T-helper 17 cell (primary cell): ENCODE measurements at places on chromosomes 13 and 19. TPM values are rescaled to one million over a fixed set of nuclear protein-coding genes. Genes with fewer than 3 reads are reported as not detected.

The ZNF580 gene
- total RNA-seq, result 40.3 TPM

The SPACA4 gene
- not detected for total RNA-seq

The IL4I1 gene
- total RNA-seq, result 107 TPM

The ARHGAP35 gene
- total RNA-seq, result 33.6 TPM

The SPPL2B gene
- total RNA-seq, result 86.1 TPM

The ZIC2 gene
- total RNA-seq, result not detected

The IGSF23 gene
- not detected for total RNA-seq

The NUMBL gene
- total RNA-seq, result 7.5 TPM

The TNNI3 gene
- total RNA-seq, result not detected

DNA sequence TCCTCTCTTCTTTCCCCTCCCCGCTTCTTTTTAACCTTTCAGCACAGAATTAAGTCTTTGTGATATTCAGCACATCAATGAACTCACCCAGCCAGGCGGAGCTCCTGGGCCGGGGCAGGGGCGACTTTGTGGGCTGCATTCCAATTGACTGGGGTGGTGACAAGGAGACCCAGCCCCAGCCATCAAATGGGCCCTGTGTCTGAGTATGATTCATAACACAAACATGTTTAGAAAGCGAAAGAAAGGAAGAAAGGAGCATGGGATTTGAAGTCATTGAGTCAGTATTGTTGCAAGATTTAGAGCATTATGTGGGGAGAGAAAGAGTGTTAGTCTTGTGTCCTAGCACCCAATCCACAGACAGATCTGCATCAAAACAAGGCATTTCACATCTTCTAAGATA is 185.3 kb downstream of the LHFPL6 start:
- no peaks in the 10 kb centered on the region for H3K36me3 ChIP-seq
- peaks cover 65% of the 10 kb centered on the region for H3K27me3 ChIP-seq
- H3K27ac ChIP-seq, result no peak overlapping the region
- no peaks in the 10 kb centered on the region for H3K4me1 ChIP-seq

DNA sequence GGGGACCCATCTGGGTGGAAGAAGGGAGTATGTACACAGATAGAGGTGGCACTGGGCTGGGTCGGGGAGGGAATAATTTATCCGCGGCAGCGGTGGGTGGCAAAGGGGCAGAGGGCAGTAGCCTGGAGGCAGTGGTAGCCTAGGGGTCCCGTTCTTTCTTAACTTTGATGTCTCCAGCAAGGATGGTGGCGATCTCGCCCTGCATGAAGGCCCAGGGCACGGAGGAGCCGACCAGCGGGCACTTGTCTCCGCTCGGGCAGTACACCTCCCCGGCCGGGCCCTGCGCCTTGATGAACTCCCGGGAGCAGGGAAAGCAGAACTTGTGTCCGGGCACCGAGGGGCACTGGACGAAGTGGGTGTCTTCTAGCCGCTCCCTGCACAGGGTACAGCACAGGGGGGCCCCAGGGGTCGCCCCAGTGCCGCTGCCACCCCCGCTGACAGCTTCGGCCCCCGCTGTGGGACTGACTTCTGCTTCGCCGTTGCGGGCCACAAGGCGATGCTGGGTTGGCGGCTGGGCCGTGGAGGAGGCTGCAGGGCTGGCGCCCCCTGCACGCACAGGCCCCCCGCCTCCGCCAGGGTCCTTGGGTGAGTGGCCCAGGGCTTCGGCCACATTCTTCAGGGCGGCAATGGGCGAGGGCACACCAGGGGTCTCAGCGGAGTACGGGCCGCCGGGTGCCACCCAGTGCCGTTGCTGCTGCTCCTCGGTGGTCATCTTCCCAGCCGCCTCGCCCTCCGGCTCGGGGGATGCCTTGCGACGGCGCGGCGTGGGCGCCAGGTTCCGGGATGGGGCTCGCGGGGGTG is 1.9 kb downstream of the IRF2BP1 start:
- H3K27me3 ChIP-seq, result peaks cover under 1% of the 10 kb centered on the region
- peaks cover 23% of the 10 kb centered on the region for H3K4me1 ChIP-seq
- H3K27ac ChIP-seq, result peak overlapping the region; percentile 89
- H3K36me3 ChIP-seq, result peaks cover 3% of the 10 kb centered on the region
- DNase-seq, result no peak

DNA sequence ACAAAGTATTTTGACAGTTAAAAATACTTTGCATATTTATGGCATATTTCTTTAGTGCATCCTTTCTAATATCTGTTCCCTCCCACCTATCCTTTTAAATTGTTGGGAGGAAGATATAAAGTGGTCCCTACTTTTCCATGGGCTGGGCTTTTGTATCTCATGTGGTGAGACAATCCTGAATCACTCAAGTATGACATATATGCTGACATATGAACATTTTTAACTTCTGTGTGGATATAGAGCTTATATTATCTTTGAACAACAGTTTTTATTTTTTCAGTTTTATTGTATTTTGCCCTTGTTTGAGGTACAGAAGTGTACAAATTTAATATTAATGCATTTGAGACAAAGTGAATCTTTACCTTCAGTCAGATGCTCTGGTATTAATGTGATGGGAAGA is 3.4 kb downstream of the ZMYM2 start:
- H3K36me3 ChIP-seq, result peaks cover 4% of the 10 kb centered on the region
- no peaks in the 10 kb centered on the region for H3K27me3 ChIP-seq
- H3K4me3 ChIP-seq, result peak overlapping the region; percentile 9

DNA sequence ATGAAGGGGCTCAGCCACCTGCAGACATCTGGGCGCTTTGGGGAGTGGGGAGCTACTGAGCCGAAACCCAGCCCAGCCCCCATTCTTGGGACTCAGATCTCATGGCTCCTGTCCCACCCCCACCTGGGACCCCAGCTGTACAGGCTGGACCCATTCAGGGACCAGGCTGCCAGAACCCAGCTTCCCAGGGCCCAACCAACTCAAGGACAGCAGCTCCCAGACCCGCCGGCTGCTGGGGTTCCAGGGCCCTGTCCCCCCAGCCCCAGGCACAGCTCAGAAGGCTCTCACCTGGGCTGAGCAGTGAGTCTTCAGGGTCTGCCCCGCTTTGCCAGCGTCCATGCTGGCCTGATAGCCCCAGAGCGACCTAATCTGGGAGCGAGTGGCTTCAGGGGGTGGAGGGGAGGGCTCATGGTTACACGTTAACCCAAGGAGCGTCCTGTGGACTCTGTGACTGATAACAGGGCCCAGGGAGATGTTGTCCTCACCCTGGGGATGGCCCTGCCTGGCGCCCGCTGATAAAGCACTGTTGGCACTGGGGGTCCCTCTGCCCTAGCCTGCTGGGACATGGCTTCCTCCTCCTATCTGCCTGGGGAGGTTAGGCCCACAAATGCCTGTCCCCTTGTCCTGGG is at the start of gene TMEM86B:
TMEM86B (minus strand) TSS at position 361 of the 629 bp plus-strand sequence; CDS start at position 339, 22 bp downstream.
- peaks cover 7% of the 10 kb centered on the region for H3K36me3 ChIP-seq
- H3K27me3 ChIP-seq, result no peaks in the 10 kb centered on the region
- peaks cover 12% of the 10 kb centered on the region for H3K4me1 ChIP-seq
- DNase-seq, result no peak

DNA sequence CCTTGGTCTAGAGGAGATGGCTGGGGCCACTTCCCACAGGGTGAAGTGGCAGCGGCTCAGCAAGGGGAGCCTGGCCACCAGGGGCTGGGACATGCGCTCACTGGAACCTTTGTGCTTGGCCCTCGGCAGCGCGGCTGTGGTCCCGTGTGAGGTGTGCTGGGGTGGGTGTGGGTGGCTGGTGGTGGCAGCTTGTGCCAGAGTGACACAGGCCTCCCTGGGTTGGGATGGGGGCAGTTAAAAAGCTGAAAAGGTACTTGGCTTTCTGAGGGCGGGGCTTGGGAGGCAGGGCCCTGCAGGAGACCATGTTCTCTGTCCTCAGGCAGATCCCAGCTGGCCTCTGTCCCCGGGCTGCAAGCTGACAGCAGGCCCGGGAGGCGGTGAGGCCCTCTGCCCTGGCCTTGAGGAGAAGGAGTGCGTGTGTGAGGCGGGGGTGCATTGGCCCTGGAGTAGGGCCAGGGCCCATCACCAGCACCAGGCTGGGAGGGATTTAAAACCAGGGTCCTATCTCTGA is 17.3 kb downstream of the MPND start:
- H3K4me1 ChIP-seq, result peaks cover 2% of the 10 kb centered on the region
- peaks cover 2% of the 10 kb centered on the region for H3K36me3 ChIP-seq
- H3K4me3 ChIP-seq, result no peak overlapping the region
- H3K27ac ChIP-seq, result peak overlapping the region; percentile 63

DNA sequence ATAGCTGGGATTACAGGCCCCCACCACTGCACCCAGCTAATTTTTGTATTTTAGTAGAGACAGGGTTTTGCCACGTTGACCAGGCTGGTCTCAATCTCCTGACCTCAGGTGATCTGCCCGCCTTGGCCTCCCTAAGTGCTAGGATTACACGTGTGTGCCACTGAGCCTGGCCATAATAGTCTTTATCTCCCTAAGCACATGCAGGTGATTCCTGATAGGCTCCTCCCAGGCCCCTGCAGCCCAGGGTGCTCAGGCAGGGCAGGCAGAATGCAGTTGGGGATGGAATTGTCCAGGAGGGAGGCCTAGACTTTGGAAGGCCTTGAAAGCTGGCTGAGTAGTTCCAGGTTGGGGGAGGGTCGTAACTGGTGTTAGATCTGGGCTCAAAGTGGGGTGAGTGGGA is 8.5 kb downstream of the ZNF526 start:
- no peak for DNase-seq
- no peak overlapping the region for H3K4me3 ChIP-seq
- peak overlapping the region; percentile 16 for H3K27ac ChIP-seq
- H3K36me3 ChIP-seq, result peaks cover 6% of the 10 kb centered on the region
- peaks cover 9% of the 10 kb centered on the region for H3K4me1 ChIP-seq
- H3K27me3 ChIP-seq, result no peaks in the 10 kb centered on the region

DNA sequence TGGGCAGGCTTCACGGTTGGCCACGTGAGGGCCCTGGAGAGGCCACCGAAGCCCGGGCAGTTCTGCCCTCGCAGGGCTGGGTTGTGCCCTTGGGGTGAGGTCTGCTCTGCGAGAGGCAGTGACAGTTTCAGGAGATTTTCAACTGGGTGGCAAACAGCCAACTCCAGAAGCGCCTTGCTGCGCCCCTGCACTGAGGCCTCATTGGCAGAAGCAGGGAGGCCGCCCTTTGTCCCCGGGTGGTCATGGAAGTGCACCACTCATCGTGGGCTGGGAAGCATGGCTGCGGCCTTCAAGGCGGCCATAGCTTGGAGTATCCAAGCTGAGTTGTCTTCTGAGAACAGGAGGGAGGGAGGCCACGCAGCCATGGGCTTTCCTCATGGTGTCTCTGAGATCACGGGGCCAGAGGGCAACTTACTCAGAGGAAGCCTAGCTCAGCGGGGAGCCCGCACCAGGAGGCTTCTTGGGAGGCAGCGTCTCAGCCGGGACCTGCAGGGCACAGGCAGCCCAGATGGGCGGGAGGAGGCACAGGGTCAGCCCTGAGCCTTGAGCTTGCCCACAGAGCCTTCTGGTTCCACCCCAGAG is 14.8 kb downstream of the PLEKHJ1 start:
- no peaks in the 10 kb centered on the region for H3K27me3 ChIP-seq
- no peak for DNase-seq
- H3K27ac ChIP-seq, result no peak overlapping the region
- peaks cover 9% of the 10 kb centered on the region for H3K36me3 ChIP-seq

- no peak for DNase-seq
- no peak overlapping the region for H3K4me3 ChIP-seq
- no peak overlapping the region for H3K27ac ChIP-seq
- peaks cover 2% of the 10 kb centered on the region for H3K4me1 ChIP-seq
- peaks cover 2% of the 10 kb centered on the region for H3K36me3 ChIP-seq
- H3K27me3 ChIP-seq, result no peaks in the 10 kb centered on the region
These were observed 60.0 kb downstream of the ZAR1L start for GRCh38 chr13:32254916-32255723.

DNA sequence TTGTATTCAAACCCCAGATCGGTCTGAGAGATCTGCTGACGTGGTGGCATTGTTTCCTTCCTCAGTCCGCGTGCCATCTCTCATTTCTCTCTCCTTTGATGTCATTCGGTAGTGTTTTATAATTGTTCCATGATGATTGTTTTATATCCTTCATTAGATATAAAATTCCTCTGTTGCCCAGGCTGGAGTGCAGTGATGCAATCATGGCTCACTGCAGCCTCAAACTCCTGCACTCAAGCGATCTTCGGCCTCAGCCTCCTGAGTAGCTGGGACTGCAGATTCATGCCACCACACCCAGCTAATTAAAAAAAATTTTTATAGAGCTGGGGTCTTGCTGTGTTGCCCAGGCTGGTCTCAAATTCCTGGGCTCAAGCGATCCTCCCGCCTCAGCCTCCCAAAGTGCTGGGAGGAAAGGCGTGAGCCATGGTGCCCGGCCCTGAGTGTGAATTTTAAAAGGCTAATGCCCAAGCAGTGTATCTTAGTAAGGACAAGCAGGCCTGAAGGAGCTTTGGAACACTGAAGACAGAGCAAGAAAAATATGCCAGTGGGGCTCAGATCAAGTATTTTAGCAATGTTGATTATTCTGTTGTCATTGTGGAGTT is 5.3 kb downstream of the ZNF57 start:
- H3K4me3 ChIP-seq, result no peak overlapping the region
- H3K36me3 ChIP-seq, result peaks cover 4% of the 10 kb centered on the region
- H3K4me1 ChIP-seq, result peaks cover 21% of the 10 kb centered on the region
- no peaks in the 10 kb centered on the region for H3K27me3 ChIP-seq

DNA sequence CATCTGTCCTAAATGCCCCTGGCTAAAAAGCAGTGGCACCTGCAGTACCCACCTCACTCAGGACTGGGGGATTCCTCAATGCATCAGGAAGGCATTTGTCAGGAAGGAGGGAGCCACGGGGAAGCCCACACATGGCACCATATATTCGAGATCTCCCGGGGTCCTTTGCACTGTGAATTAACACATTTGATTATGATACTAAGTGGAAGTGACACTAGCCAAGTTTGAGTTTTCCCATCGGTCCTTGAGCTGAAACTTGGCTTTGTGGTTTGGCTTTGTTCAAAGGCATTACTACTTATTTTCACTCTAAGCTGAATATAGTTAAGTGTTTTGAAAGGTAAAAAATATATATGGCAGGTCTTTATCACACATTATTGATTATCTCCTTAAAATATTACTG is 168.7 kb upstream of the MYO16 start:
- no peaks in the 10 kb centered on the region for H3K36me3 ChIP-seq
- H3K27me3 ChIP-seq, result no peaks in the 10 kb centered on the region
- no peaks in the 10 kb centered on the region for H3K4me1 ChIP-seq
- no peak for DNase-seq
- no peak overlapping the region for H3K4me3 ChIP-seq
- peak overlapping the region; percentile 66 for H3K27ac ChIP-seq

- no peak overlapping the region for H3K27ac ChIP-seq
- no peak for DNase-seq
- no peaks in the 10 kb centered on the region for H3K36me3 ChIP-seq
- no peaks in the 10 kb centered on the region for H3K4me1 ChIP-seq
These were observed 14.8 kb upstream of the ZNF492 start for GRCh38 chr19:22619371-22619770.

- peak; percentile 99 for DNase-seq
- H3K4me3 ChIP-seq, result peak within 1 kb of the TSS; percentile 96
- peak within 1 kb of the TSS; percentile 95 for H3K27ac ChIP-seq
- H3K4me1 ChIP-seq, result peaks cover 24% of the 10 kb centered on the region
These were observed at the start of gene MZF1 for GRCh38 chr19:58572818-58573657. MZF1 (minus strand) TSS chr19:58573335; CDS start chr19:58571389, 1,946 bp downstream.

DNA sequence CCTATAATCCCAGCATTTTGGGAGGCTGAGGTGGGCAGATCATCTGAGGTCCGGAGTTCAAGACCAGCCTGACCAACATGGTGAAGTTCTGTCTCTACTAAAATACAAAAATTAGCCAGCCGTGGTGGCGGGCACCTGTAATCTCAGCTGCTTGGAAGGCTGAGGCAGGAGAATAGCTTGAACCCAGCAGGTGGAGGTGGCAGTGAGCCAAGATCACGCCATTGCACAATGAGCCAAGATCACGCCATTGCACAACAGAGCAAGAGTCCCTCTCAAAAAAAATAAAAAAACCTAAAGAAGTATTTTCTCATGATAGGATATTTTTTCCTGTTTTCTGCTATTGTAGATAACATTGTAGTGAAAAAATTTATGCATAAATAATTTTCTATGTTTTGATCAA is 13.3 kb downstream of the IFT88 start:
- DNase-seq, result no peak
- H3K4me1 ChIP-seq, result peaks cover 2% of the 10 kb centered on the region
- no peaks in the 10 kb centered on the region for H3K27me3 ChIP-seq
- H3K27ac ChIP-seq, result no peak overlapping the region
